RPMI8226 (cell line): ENCODE measurements at places on chromosomes 16 and 17.
A peak's percentile ranks its signal among the peaks of the same experiment; 100 is the strongest.

GRCh38 chr17:58268774-58269556, 11.8 kb downstream of the MPO start:
- DNase-seq = no peak

DNA sequence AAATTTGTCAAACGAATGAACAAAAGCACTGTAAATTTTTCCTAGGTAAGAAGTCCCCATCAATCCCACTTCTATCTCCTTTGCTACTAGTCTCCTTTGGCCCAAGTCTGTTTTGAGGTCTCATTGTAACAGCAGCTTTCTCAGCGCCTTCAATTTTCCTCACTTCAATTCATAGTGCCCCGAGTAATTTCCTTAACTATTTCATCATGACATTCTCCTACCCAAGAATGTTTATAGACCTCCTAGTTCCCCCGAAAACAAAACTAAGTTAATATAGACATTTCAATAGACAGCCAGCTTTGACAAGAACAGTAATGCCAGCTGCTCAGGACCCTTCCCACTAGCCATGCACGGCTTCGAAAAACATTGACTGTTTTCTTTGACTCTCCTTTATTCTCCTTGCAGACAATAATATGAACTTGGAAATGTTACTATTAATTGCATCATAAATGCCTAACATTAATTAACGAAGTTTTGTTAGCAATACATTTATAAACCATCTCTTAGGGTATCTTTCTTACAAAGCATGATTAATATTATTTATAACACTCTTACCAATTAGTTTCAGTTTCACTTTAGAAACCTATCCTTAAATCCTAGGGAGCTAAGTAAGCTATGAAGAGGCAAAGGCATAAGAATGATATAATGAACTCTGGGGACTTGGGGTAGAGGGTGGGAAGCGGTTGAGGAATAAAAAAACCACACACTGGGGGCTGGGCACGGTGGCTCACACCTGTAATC, 22.8 kb downstream of the GLG1 start:
- no peak for DNase-seq

DNA sequence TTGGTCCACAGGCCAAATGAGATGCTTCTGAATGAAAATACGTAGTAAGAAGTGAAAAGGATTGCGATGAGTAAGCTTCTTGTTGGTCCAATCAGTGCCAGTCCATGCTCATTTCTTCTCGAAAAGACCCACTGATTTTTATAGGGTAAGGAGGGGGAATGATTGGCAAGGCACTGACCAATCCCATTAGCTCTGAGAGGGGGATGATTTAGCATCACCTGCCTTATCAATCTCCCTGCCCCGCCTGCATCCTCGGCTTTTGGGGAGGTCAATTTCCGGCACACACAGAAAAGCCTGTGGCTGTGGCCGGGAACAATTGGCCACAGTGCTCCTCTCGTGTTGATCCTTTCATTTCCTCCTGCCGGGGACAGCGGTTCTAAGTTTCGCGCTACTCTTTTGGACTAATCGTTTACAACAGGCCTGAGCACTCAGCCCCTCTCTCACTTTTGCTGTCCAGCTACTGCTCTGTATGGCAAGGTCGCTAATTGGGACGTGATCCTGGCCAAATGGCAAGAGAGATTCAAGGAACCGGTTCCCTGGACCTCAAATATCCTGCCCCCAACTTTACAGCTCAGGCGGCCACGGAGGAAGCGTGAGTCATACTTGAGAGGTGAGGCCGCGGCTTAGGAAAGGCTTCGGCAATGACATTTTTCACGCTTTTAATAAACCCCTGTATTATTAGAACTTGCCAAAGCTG, 43.1 kb downstream of the TBX4 start:
- no peak for DNase-seq

DNA sequence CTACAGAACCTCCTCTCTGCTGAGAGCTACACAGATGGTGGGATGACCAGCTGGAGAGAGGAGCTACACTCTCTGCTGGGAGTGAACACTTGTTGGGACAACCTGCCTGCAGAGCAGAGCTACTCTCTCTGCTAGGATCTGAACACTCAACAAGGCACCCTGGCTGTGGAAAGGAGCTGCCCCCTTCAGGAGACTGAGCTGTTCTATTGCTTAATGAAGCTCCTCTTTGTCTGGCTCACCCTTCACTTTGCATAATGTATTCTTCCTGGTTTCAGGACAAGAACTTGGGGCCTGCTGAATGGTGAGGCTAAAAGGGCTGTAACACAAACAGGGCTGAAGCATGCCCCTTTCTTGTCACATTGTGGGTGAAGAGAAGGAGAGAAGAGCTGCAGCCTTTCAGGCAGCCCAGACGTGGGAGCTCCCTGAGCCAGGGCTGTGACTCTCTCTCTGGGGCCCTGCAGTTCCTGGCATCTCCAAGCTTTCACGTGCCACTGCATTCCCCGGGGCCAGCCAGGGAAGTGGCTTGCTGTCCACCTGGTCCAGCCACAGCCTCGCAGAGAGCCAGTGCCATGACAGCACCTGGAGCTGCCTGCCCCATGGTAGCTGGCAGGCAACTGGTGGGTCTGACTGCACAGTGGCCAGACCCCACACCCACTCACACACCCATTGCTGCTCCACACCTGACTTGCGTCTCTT, 272.8 kb upstream of the KCNJ16 start:
- DNase-seq = no peak

- DNase-seq = no peak
Observed at GRCh38 chr17:71464241-71464640, 656.6 kb upstream of the SOX9 start.

DNA sequence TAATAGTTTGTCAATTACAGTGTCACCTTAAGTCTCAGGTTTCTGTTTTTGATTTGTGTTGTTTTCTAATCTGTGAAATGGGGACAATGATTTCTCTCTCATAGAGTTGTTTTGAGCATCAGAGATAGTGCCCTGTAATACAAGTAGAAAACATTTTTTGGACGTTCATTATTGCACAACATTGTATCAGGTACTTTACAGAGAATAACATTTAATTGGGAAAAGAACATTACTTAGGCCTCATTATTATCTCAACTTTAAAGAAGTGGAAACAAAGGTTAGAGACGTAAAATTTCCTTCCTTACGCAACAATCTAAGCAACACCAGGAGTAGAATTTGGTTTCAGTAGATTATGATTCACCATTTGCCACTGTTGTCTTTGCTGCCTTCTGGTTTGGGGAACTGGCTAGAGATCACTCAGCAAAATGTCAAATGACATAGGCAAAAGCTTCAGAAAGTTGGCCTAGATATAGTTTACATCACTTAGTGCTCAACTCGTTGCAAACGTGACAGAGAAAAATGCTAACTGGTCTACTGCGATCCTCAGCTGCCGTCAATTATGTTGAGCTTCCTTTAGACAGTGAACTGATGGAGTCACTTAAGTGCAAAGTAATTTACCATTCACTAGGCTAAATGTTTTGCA, 1026.8 kb downstream of the CDH11 start:
- DNase-seq = no peak

DNA sequence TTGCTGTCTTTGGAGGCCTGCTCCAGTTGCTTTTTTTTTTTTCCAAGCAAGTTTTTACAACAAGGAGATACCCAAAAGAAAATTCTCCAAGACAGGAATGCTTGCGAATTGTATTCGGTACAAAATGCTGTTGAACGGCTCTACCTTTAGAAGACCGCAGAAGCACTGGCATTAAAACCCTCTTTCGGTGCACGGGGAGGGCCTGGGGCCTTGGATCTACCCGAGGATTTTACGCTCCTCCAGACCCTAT, 1.3 kb upstream of the HELZ start:
- no peak for DNase-seq

DNA sequence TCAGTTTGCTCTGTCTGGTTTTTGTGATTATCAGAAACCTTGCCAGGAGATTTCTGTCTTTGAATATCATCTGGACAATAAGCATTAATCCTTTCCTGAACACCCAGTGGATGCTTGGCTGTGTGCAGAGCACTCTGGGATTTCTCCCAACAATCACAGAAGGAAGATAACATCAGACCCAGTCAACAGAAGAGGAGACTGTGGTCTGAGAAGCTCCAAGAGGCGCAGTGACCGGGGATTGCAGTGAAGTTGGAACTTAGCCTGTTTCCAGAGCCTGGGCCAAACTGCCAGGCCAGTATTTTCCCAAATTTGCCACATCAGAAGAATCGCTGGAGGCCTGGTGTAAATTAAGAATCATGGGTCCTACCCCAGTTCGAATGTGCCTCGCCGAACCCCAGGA, 264.7 kb downstream of the C16orf95 start:
- no peak for DNase-seq

GRCh38 chr17:40352237-40352778, 12.2 kb downstream of the GJD3 start:
- no peak for DNase-seq

DNA sequence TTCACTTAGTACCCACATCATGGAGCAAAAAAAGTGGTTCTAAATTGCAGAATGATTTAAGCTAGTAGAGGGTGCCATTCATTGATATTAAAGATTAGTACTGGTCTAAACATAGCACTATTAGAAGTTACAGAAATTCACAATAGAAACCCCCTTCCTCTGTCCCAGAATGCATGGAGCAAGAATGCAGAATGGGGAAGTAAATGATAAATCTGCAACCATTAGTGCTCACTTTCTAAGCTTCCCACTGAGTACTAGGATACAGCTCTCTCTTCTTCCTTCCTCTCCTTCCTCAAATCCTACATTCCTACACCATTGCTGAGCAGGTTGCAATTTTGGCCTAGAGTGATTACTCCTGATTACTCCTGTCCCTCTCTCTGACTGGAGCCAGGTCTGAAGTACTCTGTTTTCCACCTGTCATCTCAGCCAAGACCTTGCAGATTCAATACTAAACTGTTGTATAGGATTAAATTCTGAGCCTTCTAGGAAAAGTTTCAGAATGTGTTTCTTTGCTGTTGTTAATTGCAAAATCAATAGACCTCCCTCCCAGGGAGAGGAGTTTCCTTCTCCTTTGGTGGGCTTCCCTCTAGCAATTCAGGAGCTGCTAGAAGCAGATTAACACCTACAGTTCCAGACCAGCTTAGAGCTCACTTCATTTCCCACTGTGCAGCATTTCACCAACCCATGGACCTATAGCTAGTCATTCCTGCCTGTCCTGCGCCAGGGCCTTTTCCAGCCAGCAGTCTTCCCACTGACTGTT, 165.5 kb upstream of the TBX2 start:
- DNase-seq = no peak

- DNase-seq = peak; percentile 98
Observed at GRCh38 chr17:59513934-59514841, 51.2 kb upstream of the DHX40 start.

DNA sequence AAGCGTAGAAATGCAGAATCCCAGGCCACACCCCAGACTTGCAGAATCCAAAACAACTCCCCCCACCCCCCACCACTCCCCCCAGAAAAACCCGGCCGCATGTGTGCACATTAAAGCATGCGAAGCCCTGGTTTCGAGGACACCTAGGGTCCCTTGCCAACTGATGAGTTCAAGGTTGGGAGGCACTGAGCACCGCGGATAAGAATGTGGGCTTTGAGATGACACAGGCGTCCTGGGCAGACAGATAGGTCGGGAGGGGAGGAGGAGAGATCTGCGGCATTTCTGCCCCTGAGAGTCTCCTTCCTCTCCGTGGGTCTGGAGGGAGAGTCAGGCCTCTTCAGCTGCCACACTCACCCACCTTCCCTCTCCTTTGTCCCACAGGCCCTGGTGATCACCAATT, 98.3 kb downstream of the ABCC1 start:
- no peak for DNase-seq

- no peak for DNase-seq
Observed at GRCh38 chr17:38660097-38661025, 14.4 kb downstream of the EPOP start.

DNA sequence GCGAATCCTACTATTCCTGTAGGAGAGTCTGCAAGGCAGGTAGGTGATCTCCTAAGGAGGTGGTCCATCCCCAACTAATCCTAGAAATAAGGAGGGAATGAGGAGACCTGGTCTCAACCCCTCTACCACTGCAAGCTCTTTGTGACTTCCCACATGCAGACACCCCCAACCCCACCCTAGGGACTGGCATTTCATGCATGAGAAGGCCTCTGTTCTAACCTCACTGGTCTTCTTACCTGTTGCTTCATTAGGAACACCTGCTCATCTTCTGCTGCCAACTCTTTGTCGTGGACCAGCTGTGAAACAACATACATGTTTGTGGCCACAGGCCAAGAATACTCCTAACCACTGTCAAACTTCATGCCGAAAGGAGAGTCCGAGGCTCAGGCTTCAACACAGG, 22.6 kb downstream of the DYNC1LI2 start:
- no peak for DNase-seq

DNA sequence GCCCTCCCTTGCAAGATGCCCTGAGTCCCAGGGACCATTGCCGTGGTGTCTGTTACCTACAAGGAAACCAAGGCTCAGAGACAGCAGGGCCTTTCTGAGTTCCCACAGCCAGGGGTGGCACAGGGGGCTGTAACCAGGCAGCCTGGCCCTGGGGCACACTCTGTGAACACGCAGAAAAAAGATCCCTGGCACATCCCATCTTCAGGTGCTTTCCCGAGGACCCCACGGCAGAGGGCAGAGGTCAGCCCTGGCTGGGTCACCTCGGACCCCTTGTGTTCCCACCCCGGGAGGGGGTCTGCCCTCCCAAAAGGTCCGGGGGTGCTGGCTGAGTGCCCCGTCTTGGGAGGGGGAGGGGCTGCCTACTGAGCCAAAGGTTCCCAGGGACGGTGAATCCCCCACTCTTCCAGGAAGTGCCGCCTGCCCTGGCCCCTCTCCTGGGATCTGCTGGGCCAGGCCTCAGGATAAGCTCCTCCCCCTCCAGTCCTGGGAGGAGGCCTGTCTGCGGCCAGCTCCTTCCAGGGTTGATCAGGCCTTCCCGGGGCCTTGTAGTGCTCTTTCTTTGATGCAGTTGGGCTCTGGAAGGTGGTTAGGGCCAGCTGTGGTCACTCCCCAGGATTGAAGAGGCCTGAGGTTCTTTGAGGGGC, 8.1 kb downstream of the GLIS2 start:
- no peak for DNase-seq

- DNase-seq = no peak
Observed at GRCh38 chr17:81298991-81299738, 4.1 kb upstream of the SLC38A10 start.

DNA sequence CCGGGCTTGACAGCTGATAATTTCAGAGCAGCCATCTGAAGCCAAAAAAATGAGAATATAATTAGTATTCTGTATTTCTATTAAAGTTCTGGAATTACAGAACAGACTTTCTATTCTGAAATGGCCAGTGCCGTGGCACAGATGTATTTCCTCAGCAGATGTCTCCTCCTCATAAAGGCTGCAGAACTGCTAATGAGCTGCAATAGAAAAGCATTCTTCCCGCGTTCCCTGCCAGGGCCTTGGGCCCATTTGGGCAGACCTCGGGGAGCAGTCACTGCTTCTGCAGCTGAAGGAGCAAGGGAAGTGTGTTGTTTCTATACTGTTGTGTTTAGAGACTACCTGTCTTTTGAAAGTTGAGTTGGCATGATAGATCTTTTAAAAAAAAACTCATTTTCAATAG, 152.6 kb upstream of the CACNG5 start:
- no peak for DNase-seq

DNA sequence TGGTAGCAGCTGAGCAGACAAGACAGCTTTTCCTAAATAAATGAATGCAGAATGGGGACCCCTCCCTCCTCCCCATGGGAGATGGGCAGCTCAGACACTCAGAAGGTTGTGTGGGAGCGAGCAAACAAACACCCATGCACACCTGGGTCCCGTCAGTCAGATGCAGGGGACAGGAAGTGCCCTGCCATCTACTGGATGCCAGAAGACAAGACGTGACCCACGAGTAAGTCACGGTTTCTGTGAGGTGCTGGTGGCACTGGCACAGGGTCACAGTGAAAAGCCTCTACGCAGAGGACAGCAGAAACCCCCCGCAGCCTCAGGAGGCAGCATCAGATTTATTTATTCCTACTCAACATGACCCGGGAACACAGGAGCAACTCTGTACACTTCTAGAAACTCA, 8.4 kb downstream of the HBQ1 start:
- DNase-seq = peak; percentile 40
